Kidney glomerular epithelial cell (primary cell): ENCODE measurements at places on chromosomes 7 and 10.
A peak's percentile ranks its signal among the peaks of the same experiment; 100 is the strongest.

DNA sequence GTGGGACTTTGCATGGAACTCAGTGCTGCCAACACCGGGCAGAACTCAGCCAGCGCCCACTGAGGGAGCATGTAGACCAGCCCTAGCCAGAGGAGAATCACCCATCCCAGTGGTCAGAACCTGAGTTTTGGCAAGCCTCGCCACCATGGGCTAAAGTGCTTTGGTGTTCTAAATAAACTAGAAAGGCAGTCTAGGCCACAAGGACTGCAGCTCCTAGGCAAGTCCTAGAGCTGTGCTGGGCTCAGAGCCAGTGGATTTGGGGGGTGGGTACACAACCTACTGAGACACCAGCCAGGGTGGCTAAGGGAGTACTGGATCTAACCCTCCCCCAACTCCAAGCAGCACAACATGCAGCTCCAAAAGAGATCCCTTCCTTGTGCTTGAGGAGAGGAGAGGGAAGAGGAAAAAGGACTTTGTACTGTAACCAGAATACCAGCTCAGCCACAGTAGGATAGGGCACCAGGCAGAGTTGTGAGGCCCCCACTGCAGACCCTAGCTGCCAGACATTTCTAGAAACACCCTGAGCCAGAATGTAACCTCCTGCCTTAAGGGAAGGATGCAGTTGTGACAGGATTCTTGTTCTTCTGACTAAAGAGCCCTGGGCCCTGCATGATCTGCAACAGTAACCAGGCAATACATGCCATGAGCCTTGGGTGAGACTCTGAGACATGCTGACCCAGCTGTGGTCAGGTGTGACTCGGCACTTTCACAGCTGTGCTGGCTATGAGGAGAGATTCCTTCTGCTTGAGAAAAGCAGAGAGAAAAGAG, 24.4 kb downstream of the GSDME start:
- peak; percentile 62 for DNase-seq

DNA sequence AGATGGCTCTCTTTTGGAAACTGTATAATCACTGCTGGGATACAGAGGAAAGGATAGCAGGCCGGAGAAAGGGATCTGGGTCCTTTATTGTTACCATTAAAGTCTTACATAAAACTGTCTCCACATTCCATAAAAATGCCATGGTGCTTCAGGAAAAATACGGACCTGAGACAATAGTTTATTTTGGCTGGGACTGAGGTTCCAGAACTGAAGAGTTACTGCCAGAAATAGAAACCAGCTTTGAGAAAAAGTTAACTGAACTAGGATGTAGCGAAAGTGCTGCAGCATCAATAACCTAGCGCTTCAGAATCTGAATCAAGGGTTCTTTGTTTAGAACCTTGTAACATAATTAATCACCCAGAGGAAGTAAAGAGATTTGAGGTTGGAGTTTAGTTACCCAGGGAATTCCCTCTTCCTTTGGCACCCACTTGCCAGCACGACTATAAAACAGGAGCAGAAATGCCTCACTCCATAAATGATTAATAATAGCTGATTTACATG, 38.0 kb downstream of the MEOX2 start:
- peak; percentile 67 for DNase-seq

GRCh38 chr7:8516976-8517375, 83.6 kb downstream of the NXPH1 start:
- no peak for DNase-seq

DNA sequence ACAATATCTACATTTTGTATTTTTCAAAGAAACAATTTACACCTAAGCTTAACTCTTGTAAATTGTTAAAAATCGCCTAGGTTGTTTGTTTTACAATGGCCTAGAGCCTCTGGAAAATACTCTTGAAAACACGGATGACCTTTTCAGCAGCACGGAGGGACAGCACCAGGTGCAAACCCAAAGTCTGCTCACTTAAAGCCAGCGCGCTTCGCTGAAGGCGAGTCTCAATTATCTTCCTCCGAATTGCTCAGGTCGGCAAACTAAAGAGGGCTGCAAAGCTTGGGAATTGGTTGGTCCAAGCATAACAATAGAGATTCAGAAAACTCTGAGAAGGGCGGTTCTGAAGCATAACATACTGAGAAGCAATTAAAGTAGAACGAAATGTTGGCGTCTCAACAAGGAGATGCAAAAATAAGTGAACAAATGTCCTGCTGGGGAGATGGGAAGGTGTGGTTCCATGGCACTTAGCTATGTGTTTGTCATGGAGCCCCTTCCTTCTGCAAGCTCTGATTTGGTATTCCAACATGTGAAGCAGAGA, 139.9 kb upstream of the PITRM1 start:
- DNase-seq, result no peak

- peak; percentile 79 for DNase-seq
These were observed 256.6 kb upstream of the GLI3 start for GRCh38 chr7:42493436-42494198.

DNA sequence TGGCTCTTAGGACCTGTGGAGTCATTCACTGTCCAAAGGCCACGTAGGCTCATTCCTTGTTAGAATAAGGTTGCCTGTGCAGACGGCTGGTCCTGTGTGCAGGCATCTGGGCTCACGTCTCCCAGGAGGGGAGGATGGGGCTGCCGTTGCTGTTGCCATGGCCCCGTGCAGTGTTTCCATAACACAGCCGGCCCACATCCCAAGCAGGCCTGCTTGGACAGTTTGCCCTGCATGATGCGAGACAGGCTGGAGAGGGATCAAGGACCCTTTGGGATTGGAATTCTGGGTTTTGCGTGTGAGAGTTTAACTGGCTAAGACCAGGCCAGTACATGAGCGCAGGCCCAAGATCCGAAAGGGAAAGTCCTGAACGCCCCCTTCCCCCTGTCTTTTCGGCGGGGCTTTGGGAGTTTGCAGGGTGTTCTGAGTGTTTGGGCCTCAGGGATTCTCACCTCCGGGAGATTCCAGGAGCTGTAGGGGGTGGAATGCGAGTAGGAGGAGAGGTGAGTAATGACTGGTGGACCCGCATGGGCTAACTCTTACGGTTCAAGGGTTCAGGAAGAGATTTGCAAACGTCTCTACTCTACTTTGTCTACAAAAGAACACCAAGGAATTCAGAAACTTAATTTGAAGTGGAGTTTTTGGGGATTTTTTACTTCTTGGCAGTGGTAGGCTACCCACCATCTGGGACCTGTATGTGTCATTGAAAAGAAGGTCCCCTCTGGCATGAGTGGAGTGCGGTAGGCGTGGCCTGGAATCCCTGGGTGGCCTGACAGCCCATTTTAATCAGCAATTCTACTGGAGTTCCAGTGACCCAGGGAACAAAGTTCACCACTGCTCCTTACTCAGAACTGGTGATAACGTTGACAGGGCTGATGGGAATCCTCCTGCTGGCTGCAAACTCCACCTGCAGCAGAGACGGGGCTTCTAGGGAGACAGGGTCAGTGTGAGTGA, 125.4 kb downstream of the ITIH5 start:
- peak; percentile 99 for DNase-seq

GRCh38 chr7:93442478-93443224, 131.9 kb downstream of the CALCR start:
- DNase-seq, result peak; percentile 28

- DNase-seq, result peak; percentile 59
These were observed 618 bp upstream of the RELN start for GRCh38 chr7:103989785-103990767.

DNA sequence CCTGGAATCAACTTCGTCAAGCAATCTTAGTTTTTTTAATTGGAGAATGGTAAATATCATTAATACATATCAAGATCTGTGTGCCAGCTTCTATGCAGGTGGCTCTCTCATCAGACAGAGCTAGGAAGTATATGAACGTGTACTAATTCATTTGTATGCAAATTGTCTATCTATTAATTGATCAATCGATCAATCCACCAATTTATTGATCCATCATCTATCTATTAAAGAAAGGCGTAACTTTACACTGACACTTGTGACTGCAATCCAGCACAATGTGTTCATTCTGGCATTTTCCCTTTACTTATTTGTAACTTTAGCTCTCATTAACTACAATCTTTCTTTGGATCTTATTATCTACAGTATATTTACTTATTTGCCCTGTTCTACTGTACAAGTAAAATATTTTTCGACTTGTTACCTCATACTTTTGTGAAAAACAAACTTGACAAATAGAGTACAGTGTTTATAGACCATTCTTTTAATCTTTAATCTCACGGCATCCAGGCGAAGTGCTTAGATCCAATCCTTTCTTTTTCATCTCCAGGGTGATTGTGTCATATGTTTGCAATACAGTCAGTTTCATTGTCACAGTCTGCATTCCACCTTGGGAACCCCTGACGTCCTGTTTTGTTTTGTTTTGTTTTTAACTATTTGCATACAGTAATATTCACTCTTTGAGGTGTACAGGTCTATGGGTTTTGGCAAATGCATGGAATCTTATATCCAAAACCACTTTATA, 22.0 kb upstream of the GHRHR start:
- DNase-seq, result no peak

GRCh38 chr10:98446151-98446660, 529 bp downstream of the HPS1 start:
- DNase-seq, result no peak

DNA sequence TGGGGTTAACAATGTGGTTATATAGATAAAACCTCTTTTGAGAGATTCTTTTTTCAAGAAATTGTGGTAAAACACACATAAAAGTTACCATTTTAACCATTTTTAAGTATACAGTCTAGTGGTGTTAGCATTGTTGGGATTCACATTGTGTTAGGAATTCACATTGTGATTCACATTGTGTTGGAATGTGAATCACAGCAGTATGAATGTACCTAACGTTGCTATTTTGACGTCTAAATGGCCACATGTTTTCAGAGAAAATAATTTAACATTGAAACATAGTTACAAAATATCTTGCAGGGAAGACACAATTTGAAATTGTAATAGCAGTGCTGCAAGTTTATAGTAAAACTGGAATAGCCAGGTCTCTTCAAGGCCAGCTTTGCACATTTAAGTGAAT, 129.0 kb downstream of the BICC1 start:
- peak; percentile 61 for DNase-seq

DNA sequence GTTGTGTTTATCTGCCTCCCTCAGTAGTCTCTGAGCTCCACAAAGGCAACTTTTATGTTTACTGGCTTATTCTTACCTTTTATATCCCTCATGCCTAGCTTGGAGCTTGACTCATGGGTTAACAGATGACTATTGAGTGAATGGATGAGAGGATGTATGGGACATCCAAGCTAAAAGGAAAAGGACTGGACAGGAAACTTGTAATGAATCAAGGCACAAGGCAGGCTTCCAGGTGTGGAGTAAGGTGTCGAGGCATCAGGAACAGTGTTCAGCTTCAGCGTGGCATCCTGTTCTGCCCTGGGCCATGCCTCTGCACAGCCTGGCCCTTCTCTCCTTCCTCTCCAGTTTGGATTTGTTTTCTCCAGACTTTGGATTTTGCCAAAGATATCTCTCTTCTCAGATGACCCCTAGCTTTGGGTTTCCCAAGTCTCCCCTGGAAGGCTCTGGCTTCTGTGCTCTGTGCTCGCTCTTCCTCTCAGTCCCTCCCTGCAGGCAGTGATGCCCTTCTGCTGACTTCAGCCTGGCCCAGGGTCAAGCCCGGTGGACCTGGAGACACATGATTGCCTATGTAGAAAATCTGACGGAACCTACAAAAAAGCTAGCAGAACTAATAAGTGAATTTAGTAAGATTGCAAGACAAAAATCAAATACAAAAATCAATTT, 367.3 kb downstream of the CXCL12 start:
- DNase-seq, result no peak

DNA sequence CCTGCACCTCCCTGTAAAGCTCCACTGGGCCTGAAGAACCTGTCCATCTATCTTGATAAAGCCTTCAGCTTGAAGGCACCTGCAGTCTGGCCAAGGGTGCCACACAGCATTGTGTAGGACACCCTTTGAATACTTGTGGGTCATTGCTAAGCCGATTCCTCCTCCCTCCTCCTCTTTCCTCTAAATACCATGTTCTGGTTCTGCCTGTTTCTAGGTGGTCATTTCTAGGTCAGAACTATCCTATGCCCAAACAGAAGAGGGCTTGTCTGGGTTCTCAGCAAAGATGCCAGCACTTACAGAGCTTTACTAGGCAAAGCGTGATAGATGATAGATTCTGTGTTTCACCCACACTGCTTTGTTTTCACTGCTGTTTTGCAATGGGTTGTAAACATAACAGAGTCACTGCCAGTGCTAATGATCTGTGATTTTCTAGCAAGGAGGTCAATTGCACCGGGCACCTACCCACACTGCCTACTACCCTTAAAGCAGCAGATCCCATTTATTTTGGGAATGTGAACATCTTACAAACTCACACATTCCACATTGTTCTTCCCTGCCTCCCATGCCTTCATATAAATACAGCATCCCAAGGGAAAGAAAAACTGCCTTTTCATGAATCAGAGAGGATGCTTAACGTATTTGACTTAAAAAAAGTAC, 279.1 kb upstream of the PITRM1 start:
- DNase-seq, result peak; percentile 69

- no peak for DNase-seq
These were observed 39.4 kb downstream of the CREB3L2 start for GRCh38 chr7:137962491-137962874.

DNA sequence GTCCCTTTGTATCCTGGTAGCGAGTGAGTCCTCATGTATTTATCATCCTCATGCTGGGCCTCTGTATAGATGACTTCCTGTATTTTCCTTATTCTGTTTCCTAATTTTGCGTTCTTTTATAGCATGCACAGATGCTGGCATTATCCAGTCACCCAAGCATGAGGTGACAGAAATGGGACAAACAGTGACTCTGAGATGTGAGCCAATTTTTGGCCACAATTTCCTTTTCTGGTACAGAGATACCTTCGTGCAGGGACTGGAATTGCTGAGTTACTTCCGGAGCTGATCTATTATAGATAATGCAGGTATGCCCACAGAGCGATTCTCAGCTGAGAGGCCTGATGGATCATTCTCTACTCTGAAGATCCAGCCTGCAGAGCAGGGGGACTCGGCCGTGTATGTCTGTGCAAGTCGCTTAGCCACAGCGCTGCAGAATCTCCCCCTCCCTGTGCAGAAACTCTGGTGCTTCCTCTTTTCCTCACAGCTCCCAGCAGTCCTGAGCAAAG, 183.1 kb upstream of the PRSS58 start:
- no peak for DNase-seq

DNA sequence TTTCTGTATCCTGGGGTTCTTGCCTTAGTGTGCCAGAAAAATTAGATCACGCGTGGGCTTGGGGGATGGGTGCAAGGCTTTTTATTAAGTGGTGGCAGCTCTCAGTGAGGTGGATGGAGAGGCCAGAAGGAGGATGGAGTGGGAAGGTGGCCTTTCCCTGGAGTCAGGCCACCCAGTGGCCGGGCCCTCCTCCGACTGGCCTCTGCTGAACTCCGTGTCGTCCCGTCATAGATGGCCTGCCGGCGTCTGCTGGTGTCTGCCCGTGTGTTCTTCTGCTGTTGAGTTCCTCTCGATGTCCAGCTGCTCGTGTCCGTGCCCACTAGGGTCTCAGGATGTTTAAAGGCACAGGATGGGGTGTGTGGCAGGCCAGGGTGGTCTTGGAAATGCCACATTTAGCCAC, 4.0 kb upstream of the ZNF746 start:
- DNase-seq, result no peak
